GM18507 (cell line): ENCODE measurements at places on chromosomes 2 and 18.
A peak's percentile ranks its signal among the peaks of the same experiment; 100 is the strongest.

- DNase-seq: no peak
These were observed 82.8 kb upstream of the HAAO start for GRCh38 chr2:42874949-42875801.

GRCh38 chr2:72579591-72580180 lies 246.1 kb downstream of the EXOC6B start:
- no peak for DNase-seq

- DNase-seq: no peak
These were observed 34.7 kb upstream of the MAP2 start for GRCh38 chr2:209389171-209389618.

DNA sequence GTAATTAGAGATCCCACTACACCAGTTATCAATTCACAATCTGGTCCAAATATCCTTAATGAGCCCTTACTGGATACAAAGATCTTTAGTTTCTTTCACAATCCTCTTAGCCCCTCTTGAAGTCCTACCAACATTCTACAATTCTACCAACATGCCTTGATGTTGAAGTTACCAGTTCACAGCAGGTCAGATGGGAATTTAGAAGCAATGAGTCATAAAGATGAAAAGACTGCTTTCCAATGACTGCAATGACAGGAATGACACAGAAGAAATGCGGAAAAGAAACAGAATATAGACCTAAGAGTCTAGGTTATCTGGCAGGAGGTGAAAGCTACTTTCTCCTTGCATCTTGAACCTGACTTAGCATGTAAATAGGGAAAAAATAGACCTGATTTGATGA lies 24.5 kb downstream of the RTTN start:
- no peak for DNase-seq

DNA sequence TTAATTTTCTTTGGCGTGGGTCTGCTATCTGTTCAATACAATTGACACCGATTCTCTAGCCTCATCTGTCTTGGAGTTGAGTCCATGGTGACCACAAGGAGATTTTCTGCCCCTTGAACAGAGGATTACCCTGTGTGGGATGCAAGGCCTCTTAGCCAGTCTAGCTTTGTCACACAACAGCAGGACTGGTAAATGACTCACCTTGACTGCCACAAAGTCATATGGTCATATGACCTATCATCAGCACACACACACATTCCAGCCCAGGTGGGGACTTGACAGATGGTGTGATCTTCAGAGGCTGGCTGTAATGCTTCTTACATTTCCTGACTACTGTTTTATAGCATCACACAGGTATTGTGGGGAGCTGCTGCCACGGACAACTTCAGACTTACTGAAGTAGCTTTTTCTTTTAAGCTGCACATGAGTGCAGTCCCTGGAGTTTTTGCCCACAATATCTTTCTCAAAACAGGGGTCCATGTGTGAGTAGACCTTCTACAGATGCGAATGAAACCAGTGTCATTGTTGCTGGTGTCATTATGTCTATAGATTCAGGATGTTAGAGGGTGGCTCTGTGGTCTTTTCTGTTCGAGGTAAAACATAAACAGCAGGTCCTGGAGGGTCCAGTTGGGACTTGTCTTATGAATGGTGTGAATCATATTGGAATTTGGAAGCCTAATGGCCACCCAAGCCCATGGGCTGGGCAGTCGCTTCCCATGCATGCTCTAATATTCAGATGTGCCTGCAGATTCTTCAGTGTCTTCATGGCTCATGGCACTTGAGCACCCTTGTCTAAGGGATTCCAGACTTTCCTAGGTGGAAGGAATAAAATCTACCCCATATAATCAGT lies 18.6 kb upstream of the ACOXL start:
- no peak for DNase-seq

- DNase-seq: no peak
These were observed 27.8 kb upstream of the CACNB4 start for GRCh38 chr2:152126664-152127063.

- no peak for DNase-seq
These were observed 3.3 kb upstream of the HOXD11 start for GRCh38 chr2:176103742-176104315.

DNA sequence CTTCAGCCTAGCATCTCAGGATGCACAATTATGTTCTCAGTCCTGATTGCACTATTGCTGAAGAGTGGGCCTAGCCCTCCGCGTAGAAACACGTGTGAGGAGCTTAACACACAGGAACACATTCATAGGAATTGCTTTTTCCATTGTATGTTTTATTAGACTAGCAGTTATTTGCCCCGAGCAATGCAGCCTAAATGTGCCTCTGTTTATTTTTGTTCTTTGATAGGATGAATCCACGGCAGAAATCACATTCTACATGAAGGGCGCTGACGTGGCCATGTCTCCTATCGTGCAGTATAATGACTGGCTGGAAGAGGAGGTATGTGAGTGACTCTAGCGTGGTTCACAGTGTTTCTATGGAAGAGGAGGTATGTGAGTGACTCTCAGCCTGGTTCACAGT lies 65.9 kb upstream of the NFATC1 start:
- no peak for DNase-seq

GRCh38 chr2:95382192-95382591 lies 20.3 kb upstream of the FAHD2A start:
- DNase-seq: no peak

GRCh38 chr18:11500153-11501122 lies 109.0 kb upstream of the SLC35G4 start:
- no peak for DNase-seq

DNA sequence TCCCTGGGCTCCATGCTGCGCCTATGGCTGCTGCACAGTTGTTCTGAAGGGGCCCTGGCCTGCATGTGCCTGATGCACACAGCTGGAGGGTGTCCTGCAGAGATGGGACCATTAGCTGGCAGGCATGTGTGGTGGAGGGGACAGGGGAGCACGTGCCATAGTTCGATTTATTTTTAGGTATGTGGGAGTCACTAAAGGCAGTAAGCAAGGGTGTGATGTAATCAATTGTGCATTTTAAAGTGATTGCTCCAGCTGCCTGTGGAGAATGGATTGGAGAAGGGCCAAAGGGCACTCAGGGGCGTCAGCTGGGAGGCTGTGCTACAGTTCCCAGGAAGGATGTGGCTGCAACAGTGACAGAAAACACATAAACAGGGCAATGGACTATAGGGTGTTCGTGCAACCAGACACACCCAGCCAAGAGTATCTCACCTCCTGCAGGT lies 205.1 kb downstream of the ARL4C start:
- DNase-seq: no peak

DNA sequence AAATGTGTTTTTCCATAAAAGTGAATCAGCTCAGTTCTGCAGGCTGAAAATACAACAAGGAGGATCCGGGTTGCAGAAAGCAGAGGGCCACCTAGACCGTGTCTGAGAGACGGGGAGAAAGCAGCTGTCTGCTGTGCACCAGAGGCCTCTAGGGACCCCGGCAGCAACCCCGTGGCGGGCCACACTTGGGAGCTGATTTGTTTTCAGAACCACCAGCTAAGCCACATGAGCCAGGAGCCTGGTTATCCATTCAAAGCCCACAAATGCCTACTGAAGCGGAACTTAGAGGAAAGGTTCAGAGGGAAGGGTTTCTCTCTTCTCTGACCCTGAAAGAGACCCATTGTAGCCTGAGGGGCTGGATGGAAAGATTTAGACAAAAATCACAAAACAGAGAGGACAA lies 28.4 kb upstream of the ID2 start:
- DNase-seq: no peak

- DNase-seq: no peak
These were observed 182.9 kb upstream of the SIX3 start for GRCh38 chr2:44758591-44758990.

GRCh38 chr2:233754872-233755611 lies 5.0 kb upstream of the UGT1A1 start:
- DNase-seq: no peak

DNA sequence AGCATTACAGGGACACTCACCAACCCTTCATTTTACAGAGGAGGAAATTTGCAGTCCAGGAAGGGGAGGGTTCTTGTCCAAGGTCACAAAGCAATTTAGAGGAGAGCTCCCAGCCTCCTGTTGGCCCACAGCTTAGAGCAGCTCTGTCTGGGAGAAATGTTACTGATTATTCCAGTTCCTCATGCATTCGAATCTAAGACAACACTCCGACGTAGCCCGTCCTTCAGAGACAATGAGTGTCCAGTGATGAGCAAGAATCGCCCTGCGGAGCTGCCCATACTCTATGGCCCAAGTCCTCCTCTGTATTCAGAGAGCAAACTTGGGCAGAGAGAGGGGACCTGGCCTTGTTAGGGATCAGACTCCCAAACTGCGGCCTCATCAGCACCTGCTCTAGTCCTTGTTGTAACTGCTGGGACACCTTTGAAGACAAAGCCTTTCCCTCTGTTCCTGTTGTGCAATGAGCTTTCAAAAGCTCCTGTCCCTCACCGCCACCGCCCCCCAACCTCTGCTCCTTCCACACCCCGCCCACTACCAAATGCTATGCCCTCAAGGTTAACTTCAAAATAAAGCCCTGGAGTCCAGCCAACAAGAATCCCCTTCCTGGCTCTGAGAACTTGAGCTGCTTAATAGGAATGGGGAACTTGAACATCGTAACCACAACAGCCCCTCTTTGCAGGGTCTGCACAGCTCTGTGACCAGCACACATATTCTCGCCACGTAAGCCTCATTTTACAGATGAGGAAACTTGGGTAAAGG lies 234.8 kb upstream of the SMAD2 start:
- DNase-seq: no peak

- no peak for DNase-seq
These were observed 498.9 kb upstream of the NETO1 start for GRCh38 chr18:73366713-73367112.

- DNase-seq: no peak
These were observed 93.7 kb upstream of the WDR75 start for GRCh38 chr2:189347540-189347939.

DNA sequence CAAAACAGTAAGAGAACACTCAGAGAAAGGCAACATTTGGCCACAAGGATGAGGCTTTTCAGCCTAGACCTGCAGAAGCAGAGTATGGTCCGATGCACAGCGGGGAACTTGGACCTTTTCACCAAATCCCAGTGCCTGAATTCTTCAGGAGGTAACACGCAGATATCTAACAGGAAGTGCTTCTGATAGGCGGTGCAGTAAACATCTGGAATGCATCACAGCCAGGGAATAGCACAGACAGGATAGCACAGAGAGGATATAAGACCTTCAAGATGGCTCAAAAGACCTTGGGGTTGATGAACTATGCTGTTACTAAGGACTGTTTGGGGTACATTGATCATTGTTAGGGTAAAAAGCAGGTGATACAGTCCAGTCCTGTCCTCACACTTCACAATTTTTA lies 1.7 kb downstream of the TMEM127 start:
- no peak for DNase-seq

GRCh38 chr2:73007991-73008765 lies 63.3 kb downstream of the SFXN5 start:
- no peak for DNase-seq

GRCh38 chr2:127611076-127611925 lies 34.7 kb upstream of the GPR17 start:
- no peak for DNase-seq

- DNase-seq: no peak
These were observed 157.4 kb downstream of the FBXO15 start for GRCh38 chr18:73990258-73990657.

GRCh38 chr18:23918395-23919032 lies 96.0 kb upstream of the TTC39C start:
- peak; percentile 52 for DNase-seq

DNA sequence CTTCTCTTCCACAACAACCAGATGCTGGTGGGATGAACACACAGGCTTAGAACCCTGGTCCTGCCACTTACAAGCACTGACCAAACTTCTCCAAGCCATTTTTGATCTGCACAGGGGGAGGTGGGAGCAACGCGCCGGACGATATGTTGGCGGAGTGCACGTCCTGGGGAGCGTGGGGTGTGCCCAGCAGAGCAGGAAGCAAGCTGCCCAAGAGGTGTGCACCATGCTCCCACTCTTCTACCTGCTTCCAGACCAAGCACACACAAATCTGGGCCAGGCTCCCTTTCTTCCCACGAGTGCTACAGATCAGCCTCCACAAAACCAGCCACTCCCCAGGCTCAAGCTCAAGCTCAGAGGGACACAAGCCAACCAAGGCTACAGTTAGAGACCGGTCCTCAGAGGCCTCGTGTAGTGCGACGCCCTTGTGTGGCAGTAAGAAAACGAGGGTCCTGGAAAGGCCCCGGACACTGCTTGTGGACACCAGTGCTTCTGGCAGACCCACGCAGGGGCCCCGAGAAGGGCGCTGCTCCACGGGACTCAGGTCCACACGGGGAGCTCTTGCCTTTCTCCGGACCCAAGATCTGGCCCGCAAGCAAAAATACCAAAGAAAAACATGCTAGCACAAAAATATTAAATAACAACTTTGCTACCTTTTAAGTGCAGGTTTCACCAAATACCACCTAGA lies 52.0 kb downstream of the ANO7 start:
- no peak for DNase-seq

DNA sequence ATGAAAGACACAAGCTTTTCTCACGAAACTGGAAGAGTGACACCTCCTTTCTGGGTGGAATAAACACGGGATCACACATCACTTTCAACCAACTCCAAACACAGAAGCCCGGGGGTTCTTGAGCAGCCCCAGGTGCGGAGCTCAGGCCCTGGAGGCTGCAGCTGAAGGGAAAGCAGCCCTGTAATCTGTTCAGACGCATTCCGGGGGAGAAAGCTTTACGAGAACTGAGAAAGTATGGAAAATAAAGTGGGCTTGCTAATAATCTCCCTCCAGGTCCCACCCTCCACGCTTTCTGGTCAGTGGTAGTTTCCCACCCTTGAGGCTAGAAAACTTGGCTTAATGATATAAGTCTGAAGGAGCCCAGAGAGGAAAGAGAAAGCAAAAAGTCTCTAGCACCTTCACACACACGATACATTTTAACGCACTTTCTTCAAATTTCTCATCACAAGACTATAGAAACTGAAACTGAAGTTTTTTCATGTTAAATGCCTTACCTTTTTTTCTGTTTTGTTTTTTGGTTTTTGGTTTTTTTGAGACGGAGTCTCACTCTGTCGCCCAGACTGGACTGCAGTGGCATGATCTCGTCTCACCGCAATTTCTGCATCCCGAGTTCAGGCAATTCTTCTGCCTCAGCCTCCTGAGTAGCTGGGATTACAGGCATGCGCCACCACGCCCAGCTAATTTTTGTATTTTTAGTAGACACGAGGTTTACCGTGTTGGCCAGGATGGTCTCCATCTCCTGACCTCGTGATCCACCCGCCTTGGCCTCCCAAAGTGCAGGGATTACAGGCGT lies 141.3 kb downstream of the AFF3 start:
- peak; percentile 14 for DNase-seq

DNA sequence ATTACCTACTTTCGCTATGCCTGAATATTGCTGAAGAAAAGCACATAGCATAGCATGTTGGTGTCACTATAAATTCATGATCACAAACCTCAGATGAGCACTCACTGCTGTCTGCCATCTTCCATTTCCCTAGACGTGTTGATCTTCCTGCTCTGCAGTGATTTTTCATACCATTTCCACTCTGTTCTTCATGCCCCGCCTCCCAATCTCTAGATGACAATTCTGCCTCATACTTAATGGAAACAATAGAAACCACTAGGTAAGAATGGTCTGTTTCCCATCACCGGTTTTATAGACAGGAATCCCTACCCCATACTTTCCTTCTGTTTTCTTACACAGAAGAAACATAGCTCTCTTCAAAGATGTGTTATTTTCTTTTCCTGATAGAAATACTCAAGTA lies 63.8 kb downstream of the PIK3C3 start:
- DNase-seq: no peak

- DNase-seq: no peak
These were observed 6.3 kb downstream of the CASP8 start for GRCh38 chr2:201266629-201267028.

- DNase-seq: no peak
These were observed 55.5 kb downstream of the CRACDL start for GRCh38 chr2:98880266-98881152.
